LNCaP clone FGC (cell line): ENCODE measurements at places on chromosomes 12 and 14.

GRCh38 chr12:68699486-68699885, 12.7 kb downstream of the NUP107 start:
- DNase-seq = no peak

GRCh38 chr14:65864549-65864948, 452.0 kb downstream of the FUT8 start:
- no peak for DNase-seq

DNA sequence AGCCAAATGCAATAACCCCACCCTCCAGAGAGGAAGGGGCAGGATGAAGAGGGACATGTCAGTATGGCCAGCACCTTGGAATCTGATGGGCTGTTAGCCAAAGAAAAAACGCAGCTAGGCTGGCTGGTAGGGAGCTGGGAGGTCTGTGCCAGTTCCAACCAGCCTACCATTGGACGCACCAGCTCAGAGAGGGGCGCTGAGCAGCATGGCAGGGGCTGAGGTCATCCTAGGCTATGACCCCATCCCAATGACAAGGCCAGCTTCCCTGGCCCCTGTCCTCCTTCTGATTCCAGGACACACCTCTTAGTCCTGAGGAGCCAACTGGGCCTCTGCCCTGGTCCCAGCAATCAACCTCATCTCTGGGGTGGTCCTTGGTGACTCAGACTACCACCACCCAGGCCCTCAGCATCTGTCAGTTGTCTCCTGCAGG, 12.2 kb downstream of the ACTN1 start:
- DNase-seq = peak; percentile 55

DNA sequence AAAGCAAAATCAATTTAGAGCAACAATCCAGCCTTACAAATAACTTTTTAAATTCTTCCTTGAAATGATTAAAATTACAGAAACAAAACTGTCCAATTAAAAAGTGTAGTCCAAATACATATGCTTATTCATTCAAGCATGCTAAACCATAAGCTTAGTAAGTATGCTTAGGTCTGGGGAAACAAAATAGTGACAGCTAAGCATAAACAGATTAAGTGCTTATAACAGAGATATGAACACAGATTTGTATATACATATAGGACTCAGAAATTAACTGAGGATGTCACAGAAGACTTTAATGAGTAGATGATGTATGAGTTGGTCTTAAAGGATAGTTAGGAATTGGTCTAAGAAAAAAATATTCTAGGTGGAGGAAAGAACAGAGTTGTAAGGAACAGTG, 41.8 kb downstream of the SCAF11 start:
- no peak for DNase-seq

- no peak for DNase-seq
Measured at GRCh38 chr14:52895000-52895399, 55.9 kb downstream of the FERMT2 start.

- DNase-seq = no peak
Measured at GRCh38 chr14:85325134-85326017, 204.6 kb upstream of the FLRT2 start.

- DNase-seq = no peak
Measured at GRCh38 chr12:25819691-25820090, 138.8 kb upstream of the RASSF8 start.

GRCh38 chr14:65550779-65551643, 138.5 kb downstream of the FUT8 start:
- no peak for DNase-seq

GRCh38 chr14:34181338-34181737, 230.5 kb upstream of the EGLN3 start:
- no peak for DNase-seq

DNA sequence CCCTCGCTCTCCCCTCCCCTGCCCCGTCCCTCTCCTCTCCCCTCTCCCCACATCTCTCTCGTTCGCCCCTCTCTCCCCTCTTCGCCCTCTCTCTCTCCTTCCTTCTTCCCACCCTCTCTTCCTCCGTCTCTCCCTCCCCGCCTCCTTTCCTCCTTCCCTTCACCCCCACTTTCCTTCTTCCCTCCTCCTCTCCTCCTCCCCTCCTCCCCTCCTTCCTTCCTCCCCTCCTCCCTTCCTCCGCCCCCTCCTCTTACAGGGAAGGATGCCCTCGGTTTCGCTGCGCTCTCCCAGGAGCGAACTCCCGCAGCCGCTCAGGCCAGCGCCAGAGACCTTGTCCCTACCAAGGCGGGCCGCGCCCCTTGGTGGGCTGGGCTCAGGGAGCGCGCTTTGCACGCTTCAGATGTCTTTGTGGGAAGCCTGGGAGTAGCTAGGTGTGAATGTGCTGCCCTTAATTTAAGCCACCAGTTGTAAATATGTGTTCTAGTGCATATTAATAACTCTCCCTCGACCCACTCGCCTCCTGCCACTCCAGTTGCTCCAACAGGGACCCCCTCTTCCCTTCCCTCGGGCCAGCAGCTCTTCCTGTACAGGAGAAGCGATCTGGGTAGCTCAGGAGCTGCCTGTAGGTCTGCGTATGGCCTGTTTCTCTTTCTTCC, 13.3 kb upstream of the MAP3K9 start:
- DNase-seq = no peak

GRCh38 chr12:106978035-106978800, 8.7 kb downstream of the MTERF2 start:
- peak; percentile 42 for DNase-seq

DNA sequence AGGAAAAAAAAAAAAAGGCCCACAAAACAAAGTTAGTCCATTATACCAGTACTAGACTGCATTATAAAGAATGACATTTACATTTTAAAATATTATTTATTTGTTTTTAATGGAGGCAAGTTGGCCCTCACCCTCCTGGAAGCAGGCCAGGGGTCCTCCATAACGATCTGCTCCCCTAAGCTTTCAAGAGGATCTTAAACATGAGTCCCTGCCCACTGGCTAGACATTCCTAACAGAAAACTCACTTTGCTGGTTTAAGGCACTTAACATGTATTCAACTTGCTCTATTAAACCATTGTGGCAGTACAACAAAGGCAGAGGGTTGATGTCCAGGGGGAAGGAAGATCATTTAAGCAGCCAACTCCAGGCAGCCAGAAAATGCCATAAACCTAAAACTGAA, 111.4 kb downstream of the STXBP6 start:
- DNase-seq = no peak

GRCh38 chr14:89657014-89657413, 240.0 kb upstream of the FOXN3 start:
- no peak for DNase-seq

- no peak for DNase-seq
Measured at GRCh38 chr12:116153113-116153512, 124.4 kb downstream of the MED13L start.

- DNase-seq = no peak
Measured at GRCh38 chr14:74897642-74898041, 15.9 kb downstream of the DLST start.

GRCh38 chr12:47573146-47573659, 132.6 kb downstream of the RPAP3 start:
- no peak for DNase-seq

- DNase-seq = no peak
Measured at GRCh38 chr14:92513966-92514843, 624 bp downstream of the RIN3 start.

- no peak for DNase-seq
Measured at GRCh38 chr12:1093166-1093751, 102.2 kb downstream of the ERC1 start.

GRCh38 chr12:51473947-51474346, 49.3 kb downstream of the SLC4A8 start:
- DNase-seq = no peak

DNA sequence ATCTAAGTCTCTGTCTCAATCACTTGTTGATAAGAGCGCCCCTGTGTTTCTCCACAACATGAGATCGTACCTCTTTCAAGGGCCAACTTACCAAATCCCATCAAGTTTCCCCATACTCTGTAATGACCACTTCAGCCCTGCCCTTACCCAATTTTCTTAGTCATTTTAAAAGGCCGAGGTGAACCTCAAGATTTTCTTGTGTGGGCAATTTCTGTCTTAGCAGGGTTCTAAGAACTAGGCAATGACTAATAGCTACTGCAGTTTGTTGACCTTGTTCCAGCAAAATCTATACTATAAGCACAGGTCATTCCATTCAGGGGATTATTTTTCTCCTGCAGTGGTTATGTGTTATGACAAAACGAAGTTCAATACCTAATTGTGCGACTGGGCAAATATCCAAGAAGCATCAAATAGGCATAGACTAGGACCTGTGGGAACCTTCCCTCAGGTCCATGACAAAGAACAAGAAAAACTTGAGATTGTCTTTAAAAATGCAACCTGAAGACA, 359.8 kb downstream of the PCNX1 start:
- DNase-seq = no peak

DNA sequence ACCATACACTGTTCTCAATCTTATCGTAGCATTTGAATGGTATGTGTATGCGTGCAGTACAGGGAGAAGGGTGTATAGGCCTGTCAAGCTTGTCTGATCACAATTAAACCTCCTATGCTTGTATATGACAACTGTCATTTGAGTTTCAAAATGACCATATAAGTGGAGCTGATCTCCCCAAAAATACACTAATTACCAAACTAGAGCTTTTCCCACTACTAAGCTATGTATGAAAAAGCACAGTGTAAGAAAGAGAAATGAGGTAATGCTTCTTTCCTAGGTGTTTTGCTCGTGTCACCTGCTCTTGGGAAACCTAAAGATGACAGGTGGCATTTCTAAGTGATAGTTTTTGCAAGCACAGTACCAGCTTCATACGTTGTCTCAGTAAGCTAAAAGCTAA, 1.1 kb upstream of the STK38L start:
- DNase-seq = no peak
